Tongue (tissue), 3 donors: ENCODE measurements at places on chromosomes 11 and 22.

- no peak for DNase-seq
Observed at GRCh38 chr11:59769828-59770227, 14.7 kb downstream of the STX3 start.

DNA sequence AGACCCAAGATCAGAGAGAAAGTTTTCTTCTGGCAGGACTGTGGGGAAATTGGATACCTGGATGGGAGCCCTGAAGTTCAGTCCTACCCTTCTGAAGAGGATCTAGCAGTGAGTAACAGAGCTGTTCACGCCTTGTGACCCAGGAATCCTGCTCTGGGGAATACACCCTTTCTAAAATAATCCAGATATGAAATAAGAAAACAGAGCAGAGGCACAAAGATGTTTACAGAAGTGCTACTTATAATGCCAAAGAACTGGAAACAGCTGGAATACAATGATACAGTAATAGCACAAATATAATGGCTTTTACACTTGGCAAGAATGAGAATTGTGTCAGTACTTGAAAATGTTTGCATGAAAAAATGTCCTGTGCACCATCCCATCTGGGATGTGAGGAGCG lies 304.0 kb upstream of the NARS2 start:
- no peak for DNase-seq

DNA sequence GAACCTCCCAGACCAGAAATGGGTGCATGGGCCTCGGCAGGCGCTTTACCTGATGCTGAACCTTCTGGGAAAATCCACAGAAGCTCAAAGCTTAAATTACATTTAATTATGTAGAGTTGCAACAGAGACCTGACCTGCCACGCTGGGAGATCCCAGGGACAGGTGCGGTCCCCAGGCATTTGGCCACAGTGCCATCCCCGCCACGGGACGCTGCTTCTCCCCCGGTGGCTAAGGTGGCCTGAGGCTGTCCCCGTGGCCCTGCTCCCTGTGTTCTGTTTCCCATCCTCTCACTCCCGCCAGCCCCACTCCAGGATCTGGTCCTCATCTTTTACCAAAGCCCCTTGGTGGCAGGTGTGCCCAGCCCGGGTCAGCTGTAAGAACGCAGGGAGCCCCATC lies 39.6 kb downstream of the GRAMD4 start:
- DNase-seq, result no peak

GRCh38 chr11:116073854-116074837 lies 569.9 kb upstream of the CADM1 start:
- peak; percentile 65 for DNase-seq

- DNase-seq, result no peak
Observed at GRCh38 chr22:46947516-46948257, 185.2 kb downstream of the TBC1D22A start.

GRCh38 chr11:2804701-2805387 lies 80.7 kb downstream of the CDKN1C start:
- DNase-seq, result no peak

GRCh38 chr11:121829159-121829643 lies 286.8 kb downstream of the BLID start:
- DNase-seq, result no peak

- no peak for DNase-seq
Observed at GRCh38 chr11:44825058-44825785, 98.5 kb downstream of the TSPAN18 start.

- DNase-seq, result peak; percentile 98
Observed at GRCh38 chr22:37696657-37697537, at the start of gene TRIOBP. Gene TRIOBP (plus strand): TSS chr22:37697048. CDS start chr22:37701366, 4,318 bp downstream.

DNA sequence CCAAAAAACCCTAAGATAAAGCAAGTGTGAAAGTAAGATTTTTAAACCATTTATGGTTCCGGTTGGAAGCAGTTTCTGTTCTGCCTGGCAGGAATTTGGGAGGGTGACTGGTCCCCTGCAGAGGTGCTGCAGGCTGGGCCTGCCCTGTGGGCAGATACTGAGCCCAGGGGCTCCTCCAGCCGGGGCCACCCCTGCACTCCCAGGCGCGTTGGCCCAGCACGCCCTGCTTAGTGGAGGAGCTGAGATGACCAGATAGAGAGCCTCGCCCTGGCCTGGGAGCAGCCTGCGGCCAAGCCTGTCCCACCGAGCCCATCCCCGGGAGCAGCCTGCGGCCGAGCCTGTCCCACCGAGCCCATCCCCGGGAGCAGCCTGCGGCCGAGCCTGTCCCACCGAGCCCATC lies 8.0 kb downstream of the PHLDA2 start:
- DNase-seq, result no peak

- peak; percentile 71 for DNase-seq
Observed at GRCh38 chr22:49735901-49736421, 91.7 kb downstream of the BRD1 start.
